ENCODE measurements at places on chromosomes 1 and 21.

GRCh38 chr1:151144474-151145303, 1.7 kb downstream of the SEMA6C start:
- no peak for DNase-seq

DNA sequence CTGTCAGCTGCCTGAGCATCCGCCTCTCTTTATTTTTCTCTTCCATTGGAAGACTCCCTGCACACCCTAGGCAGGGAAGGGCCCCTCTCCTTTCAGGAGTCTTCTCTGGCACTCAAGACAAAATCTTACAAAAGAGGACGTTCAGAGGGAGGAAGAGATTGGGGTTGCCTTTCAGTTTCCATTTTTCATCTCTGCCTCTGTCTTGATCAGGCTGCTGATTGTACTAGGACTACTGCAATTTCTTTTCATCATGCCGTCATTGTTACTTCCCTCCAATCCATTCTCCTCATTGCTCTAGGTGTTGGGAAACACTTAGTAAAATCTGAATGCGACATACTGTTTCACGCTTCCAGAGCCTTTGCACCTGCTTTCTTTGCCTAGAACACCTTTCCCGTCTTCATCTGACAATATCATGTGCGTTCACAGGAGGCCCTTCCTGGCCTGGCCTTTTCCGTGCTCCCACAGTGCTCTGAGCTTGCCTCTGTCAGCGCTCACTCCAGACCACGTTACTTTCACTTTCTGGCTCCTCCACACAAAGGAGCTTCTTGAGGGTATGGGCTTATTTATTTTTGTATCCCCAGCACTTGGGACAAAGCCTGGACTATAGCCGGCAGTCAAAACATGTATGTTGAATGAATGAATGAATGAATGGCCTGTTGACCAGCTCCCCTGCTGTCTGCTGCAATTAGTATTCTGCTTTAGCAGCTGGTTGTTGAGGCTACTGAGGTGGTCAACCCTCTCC, 10.9 kb downstream of the LRRC71 start:
- no peak for DNase-seq

DNA sequence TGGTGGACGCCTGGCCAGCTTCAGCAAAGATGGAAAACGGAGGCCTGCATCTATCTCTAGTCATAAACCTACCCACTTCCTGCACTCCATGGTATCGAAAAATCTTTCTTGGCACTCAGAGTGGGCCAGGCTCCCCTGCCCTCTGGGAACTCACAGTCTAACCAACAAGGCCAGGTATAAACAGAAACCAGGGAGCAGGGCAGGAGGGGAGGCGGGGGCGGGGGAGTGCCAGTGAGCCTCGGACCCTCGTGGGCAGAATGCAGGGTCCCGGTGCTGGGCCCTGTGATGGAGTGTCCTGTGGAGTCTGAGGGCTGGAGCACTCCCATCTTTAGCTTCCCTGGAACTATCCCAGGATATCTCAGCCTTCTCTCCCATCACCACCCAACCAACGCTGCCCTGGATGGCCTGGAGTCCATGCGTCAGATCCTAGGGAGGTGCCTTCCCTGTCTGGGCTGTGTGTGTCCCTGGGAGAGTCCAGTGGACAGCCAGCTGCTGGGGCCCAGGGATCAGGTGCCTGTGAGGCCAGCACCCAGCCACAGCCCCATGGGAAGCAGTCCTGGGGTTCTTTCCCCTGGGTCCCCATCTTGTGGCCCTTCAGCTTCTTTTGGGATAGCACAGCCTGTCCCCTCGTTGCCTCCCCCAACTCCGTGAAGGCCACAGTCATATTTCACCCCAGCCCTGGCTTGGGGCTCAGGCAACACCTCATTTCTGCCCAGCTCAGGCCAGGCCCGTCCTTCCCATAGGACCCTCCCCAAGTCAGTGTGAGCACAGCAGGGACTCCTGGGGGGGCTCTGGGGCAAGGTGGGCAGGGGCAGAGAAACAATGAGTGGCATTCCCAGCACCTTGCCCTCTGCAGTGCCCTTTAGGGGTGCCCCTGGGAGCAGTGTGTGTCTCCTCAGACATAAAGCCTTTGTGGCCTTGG, 1.1 kb upstream of the EPS8L3 start:
- DNase-seq = no peak

DNA sequence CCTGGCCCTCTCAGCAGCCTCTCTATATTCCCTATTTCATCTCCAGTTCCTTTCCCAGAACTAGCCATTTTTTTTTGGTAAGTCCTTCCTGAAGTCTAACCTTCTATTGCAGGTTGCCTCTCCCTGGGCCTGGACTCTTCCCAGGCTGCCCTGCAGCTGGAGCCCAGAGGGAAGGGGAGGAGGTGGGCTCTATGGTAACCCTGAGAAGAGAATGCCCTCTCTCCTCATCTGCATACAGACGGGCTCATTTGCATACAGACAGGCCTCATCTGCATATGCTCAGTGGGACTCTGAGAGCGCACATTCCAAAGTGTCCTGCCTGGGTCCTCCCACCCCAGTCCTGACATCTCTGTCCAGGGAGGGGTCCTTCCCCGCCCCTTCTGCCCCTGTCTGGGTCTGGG, 32.7 kb downstream of the RHBG start:
- no peak for DNase-seq

GRCh38 chr1:226987179-226987536, 47.1 kb downstream of the COQ8A start:
- no peak for DNase-seq

DNA sequence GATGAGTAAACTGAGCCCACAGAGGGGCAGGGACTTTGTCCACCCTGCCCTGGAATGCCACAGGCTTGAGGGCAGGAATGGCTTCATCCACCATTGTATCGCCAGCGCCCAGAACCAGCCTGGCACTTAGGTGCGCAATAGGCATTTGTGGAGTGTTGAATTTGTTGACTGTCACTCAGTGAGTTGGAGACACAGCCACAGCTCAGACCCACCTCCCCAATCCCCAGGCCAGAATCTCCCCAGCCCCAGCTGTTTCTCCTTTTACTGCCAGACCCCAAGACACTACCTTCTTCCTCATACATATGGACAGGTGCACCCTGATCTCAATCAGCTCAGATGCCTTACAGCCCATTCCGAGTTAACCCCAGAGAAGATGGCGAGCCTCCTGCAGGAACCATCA, 674.5 kb downstream of the MATN1 start:
- DNase-seq = no peak

- DNase-seq = no peak
Observed at GRCh38 chr1:11806307-11806936, 431 bp downstream of the CLCN6 start.

GRCh38 chr1:212838145-212838544, 9.3 kb downstream of the SPATA45 start:
- no peak for DNase-seq

DNA sequence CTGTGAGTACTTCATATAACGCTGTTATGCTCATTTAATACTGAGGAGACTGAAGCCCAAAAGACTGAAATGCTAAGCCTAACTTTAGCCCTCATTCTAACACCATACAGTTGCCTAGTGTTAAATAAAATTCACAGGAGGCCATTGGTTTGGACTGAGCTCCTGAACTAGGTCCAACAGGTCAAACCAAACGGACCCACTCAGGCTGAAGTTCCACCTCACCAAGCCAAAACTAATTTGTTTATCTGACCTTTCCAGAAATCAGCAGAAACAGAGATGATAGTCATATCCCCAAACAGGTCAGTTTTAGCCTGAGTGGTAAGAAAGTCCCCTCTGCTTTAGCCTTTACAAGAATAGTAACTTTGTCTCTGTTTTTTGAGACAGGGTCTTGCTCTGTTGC, 311.3 kb upstream of the ZP4 start:
- no peak for DNase-seq

- DNase-seq = no peak
Observed at GRCh38 chr1:172745014-172745413, 86.1 kb downstream of the FASLG start.

- DNase-seq = no peak
Observed at GRCh38 chr1:116502671-116503314, 68.0 kb downstream of the CD58 start.

GRCh38 chr21:38491536-38491935, 6.7 kb downstream of the ERG start:
- no peak for DNase-seq

- DNase-seq = no peak
Observed at GRCh38 chr1:8170059-8170835, 144.1 kb upstream of the ERRFI1 start.

DNA sequence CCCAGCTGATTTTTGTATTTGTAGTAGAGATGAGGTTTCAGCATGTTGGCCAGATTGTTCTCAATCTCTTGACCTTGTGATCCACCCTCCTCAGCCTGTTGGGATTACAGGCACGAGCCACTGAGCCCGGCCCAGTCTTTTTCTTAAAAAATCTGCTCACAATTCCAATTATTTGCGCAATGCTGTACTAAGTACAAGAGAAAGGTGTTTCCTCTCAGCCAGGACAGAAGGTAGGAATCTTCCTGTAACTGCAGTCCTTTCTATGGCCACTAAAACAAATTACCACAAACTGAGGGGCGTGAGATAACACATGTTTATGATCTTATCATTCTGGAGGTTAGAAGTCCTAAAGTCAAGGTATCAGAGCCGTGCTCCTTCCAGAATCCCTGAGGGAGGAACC, 6.9 kb upstream of the CBR3 start:
- DNase-seq = no peak

DNA sequence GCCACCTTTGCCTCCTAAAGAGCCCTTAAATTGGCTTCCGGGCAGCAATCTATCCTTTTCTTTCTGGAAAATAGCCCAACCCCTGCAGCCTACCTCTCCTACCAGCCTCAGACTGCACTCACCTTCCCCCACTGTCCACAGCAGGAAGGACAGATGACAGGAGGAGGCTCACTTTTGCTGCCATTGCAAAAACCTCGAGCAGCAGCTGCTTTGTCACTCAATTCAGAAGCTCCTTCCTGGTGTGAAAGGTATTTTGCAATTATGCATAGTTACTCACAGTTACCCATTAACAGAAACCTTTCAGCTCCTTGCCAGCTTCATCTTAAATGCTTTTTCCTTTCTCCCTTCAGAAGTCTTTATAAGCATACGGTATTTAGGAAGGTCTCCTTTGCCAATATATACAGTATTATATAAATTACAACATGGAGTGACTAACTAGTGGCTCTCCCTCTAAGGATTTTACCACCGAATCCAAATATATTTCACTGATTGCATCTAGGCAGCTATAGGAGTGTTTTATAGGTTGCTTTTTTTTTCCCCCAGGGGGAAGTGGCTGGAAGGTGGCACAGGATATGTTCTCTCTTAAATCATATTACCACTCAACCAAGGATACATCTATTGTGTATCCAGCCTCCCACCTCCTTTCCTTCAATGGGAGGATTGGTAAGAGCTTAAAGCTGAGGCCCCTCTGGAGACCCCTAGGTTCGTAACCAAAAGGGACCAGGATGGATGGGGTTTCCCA, 142.1 kb upstream of the IPO9 start:
- DNase-seq = no peak

DNA sequence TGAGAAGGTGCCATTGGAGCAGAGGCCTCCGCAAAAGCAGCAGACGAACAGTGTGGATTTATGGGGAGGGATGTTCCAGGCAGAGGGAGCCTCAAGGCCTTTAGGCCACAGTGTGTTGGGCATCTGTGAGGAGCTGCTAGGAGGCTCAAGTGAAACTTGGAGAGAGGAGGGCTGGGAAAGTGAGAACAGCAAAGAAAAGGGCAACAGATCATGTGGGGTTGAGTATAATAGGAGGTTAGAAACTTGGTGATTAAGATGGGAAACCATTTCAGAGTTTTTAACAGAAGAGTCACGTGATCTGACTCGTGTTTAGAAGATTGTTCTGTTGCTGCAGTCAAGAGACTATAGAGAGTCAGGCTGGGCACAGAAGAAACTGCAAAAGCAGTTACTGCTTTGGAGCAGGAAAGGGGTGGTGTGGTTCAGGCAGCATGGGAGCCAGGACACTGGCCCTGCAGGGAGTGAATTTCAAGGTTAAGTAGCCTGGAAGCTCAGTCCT, 277.0 kb downstream of the DISC1 start:
- no peak for DNase-seq

DNA sequence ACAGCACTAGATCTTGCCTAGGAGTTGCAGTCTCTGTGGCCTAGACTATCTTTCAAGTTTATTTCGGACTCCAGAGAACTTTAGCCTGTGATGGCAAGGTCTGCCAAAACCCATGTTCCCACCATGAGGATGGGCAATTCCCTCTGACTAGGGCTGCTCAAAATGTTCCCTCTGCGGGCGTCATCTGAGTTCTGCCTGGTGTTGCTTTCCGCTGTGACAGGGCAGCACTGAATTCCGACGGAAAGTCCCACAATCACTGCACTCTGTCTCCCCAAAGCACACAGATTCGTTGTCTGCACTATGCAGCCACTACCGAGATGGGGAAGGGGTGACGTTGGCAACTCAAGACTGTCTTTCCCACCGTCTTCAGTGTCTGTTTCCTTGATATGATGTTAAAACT, 75.2 kb downstream of the CATSPERE start:
- DNase-seq = no peak

- DNase-seq = no peak
Observed at GRCh38 chr1:155977690-155978324, 540 bp downstream of the ARHGEF2 start.

GRCh38 chr1:18634276-18634675, 3.6 kb downstream of the PAX7 start:
- DNase-seq = no peak
